Stimulated activated CD8-positive, alpha-beta memory T cell treated with anti-CD3 and anti-CD28 coated beads, Interleukin-7, amount 100 ng/mL, for 1 hour (primary cell): ENCODE measurements at places on chromosomes 1 and 21.

DNA sequence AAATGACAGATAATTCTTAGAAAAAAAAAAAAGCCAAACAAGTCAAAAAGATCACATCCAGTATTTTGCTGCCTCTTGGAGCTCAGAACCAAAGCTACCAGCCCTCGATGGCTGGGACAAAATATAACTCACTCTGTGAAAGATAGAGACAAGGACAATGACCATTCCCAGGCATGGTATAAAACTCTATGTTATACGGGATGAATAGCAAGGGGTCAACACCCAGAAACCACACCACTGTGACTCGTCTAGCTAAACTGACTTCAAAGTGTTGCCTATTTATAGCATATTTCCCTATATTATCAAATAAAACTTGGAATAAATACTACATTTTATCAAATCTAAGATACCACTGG is 10.1 kb downstream of the TMEM63A start:
- DNase-seq, result no peak

DNA sequence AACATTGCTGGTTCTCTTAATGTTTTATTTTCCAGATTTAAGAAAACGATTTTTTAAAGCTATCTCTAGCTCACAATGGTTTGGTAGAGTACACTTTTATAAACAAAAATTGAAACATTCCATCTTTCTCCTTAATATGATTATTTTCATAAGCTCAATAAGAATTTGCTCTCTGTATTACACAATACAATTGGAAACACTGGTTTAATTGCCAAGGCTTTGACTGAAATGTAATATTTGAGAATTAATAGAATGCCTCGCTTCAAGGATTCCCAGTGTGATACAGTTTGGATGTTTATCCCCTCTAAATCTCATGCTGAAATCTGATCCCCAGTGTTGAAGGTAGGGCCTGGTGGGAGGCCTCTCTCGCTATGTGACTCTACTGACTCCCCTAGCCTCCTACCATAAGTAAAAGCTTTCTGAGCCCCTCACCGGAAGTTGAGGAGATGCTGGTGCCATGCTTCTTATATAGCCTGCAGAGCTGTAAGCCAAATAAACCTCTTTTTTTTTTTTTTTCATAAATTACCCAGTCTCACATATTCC is 67.4 kb downstream of the DDAH1 start:
- DNase-seq, result no peak

DNA sequence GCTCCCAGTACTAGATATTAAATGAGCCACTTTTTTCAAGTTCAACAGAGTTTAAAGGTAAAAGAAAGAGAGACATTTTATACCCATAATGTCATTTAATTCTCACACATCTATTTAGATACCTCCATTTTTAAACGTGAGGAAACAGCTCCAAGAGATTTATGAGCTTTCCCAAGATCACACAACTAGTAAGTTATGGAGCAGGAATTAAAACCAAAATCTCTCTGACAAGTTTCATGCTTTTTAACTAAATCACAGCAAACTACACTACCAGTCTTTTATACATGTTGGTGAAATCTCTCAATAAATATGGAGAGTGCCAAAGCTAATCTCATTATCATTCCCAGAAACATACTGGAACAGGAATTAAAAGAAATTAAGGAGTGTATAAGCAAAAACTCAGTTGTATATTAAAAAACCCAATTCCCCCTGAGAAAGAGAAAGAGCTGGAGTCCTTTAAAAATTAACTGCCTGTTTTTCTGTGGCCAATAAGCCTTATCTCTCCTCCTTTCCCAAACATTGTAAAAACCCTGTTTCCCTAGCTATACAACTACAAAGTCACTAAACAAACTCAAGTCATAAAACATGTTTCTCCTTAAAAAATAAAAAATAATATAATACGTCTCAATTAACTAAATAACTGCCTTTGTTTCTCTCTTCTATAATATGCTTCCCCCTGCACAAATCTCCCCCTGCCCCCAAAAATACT is 26.7 kb upstream of the THEM4 start:
- no peak for DNase-seq

DNA sequence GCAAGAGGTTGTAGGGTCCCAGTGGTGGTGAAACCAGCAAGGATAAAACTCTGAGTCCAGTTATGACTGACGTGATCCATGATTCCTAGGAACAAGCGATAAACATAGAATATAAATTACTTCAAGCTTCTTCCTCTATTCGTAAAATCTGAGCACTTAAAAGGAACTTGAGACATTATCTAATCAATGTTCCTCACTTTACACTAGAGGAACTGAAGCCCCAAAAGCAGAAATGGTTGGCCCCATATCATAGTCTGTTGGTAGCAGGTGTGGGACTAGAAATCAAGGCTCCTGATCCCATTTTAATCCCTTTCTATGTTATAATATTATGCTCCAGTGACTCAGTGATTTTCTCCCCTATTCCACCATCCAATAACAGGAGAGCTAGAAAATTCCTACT is 21.9 kb upstream of the MNDA start:
- DNase-seq, result no peak

DNA sequence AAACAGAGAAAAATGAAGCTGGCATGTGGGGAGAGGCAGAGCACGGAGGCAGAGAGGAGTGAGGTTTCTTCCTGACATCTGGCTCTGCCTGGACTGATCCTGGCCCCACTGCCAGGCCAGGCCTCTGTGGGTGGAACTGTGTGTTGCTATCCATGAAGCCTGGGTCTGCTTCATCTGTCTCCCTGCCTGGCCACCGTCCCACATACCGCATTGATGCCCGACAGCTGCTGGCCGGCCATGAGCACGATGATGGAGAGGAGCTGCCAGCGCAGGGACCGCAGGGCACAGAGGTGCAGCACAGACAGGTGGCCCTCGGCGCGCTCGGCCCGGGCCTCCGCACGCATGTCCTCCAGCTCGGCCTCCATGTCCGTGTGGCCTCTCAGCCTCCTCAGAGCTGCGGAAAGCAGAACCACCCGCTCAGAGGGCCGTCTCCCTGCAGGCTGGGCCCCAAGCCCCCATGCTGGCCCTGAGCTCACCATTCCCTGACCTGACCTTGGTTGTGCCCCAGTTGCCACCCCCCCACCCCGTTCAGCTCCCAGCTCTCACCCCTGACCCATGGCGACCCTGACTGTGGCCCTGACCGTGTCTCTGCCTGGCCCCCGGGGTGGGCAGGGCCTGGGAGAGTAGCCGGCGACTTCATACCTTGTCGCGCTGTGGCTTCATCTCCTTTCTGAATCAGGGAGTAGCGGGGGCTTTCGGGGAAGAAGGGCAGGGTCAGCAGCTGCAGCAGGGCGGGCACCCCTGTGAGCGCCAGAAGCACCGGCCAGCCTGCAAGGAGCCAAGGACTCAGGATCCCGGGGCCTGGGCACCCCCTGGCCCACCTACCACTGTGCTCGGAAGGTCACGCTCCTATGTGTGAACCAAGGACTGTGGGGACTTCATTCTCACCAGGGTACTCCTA is 11.5 kb downstream of the SLC2A7 start:
- no peak for DNase-seq
